Activated CD4-positive, alpha-beta T cell treated with anti-CD3 and anti-CD28 coated beads for 1 hour (primary cell): ENCODE measurements at places on chromosomes 5 and 9.

DNA sequence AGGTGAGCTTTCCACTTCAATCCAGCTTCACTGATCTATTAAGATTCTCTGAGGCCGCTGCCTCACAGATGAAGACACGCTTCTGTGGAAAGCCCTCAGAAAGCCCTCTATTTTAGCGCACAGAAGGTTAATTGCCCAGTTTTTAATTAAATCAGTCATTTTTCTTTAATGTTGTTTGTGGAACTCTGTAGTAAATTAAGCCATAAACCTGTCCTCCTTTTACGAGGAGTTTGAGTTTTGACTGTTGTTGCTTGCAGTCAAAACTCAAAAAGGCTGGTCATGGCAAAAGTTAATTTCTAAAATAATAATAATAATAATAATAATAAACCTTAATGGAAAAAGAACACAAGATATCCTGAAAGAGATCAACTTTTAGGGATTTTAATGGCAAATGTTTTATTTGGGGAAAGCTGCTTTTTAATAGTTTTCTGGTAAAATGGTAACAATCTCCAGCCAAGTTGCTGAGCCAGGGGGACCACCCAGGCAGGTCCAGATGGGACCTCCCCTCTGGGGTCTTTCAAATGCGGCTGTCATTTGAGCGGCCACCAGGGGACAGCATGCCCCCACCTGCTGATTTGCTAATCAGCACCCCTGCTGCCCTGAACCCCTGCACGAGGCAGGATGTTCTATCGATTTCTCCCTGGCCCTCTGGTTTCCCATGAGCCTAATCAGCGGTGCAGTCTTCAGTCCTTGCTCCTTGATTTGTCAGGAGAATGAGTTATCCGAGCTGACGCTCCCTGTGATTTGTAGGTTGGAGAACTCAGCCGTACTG, 247.2 kb downstream of the FSTL4 start:
- DNase-seq: no peak

- DNase-seq: no peak
Observed at GRCh38 chr9:117485176-117485575, 70.3 kb upstream of the ASTN2 start.

GRCh38 chr5:150342583-150342982, 14.9 kb upstream of the TCOF1 start:
- no peak for DNase-seq

- no peak for DNase-seq
Observed at GRCh38 chr5:25862276-25862675, 1176.1 kb downstream of the CDH9 start.

- no peak for DNase-seq
Observed at GRCh38 chr9:92794426-92794825, 29.8 kb upstream of the BICD2 start.

DNA sequence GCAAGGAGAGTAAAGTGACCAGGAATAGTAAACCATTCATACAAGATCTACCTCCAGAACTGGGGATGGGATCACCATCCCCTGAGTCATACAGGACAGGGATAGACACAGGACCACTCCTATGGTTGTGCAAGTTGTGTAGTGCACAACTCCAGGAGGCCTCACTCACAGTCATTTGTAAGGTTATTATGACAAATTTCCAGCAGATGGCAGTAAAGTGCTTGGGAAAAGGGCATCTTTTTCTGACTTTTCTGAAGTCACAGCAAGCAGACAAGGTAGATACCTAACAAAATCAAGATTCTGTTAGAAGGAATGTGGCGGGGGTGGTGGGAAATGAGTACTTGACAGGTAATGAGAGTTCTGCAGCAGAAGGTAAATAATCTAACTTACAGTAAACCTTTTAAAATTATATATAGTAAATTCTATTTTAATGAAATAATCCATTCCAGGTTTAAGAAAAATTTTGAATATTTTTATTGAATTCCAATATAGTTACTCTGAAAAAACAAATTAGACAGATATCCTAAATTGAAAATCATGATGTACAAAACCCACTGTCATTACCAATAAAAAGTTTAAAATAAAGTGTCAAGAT, 16.7 kb upstream of the KIF27 start:
- no peak for DNase-seq

DNA sequence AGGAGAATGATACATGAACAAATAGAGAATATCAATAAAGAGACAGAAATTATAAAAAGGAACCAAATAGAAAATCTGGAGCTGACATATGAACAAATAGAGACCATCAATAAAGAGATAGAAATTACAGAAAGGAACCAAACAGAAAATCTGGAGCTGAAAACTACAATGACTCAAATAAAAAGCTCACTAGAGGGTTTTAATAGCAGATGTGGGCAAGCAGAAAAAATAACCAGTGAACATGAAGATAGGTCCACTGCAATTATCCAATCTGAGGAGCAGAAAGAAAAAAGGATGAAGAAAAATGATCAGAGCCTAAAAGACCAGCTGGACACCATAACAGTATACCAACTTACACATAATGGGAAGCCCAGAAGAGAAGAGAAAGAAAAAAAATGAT, 353.7 kb downstream of the ARL15 start:
- no peak for DNase-seq

- DNase-seq: no peak
Observed at GRCh38 chr9:121675381-121675780, 23.9 kb downstream of the DAB2IP start.

DNA sequence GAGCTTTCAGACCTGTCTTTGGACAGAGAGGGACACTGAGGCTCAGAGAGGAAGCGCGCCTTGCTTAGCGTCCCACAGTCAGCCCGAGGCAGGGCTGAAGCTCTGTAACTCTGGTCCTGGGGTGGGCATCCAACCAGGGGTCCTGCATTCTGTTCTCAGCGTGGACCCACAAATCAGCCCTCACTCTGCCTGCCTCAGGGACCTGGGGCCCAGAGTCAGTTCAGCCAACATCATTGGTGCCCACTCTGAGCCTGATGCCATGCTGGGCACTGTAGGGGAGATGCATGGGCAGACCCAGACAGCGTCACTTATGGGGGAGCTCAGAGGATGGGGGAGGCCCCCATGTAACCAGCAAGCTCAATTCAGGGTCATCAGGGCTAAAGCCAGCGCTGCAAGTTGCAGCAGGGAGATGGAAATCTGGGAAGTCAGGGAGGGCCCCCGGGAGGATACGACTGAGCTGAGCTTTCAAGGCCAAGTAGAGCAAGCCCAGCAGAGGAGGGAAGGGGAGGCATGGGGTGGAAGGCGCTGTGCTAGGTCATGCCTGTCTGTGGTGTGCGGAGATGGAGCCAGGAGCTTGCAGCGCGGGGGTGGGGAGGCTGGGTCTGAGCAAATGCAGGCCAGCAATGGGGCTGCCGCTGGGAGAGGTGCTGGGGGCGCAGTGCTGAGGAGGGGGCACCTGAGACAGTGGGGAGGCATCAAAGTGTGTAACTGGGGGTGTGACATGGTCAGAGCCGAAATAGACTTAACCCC, 21.1 kb downstream of the CORO2A start:
- no peak for DNase-seq

DNA sequence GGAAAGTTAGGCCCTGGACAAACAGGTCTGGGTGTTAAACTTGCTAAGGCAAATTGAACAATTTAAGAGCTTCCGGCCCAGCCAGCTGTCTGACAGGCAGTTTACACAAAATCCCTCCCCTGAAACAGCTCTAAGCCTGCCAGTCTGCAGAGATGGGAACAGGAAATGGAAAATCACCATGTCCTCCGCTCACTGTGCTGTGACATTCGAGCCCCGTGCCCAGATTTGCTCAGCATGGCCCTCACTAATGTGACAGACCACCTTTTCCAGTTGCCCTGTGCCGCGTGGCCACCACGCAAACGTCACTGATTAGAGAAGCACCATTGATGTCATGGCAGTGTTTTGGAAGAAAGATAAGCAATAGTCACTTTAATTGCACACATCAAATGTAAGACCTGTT, 41.0 kb downstream of the CCNJL start:
- no peak for DNase-seq

DNA sequence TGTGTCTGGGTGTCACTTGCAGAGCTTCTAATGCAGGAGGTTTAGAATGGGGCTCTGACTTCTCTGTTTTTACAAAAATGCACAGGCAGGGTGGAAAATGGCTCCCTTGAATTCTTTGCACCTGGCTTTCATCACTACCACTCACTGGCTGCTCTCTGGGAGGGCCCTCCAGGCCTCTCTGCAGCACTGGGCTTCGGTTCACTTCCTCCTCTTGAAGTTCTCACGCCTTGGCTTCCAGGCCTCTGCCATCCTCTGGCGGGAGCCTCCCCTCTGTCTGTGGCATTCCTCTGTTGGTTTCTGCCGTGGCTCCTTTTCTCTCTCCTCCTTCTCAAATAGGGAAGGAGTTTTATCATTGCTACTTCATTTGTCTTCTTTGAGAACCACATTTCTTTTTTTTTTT, 2.8 kb upstream of the PRLR start:
- no peak for DNase-seq

- DNase-seq: no peak
Observed at GRCh38 chr9:1053986-1054425, 3.8 kb downstream of the DMRT2 start.

DNA sequence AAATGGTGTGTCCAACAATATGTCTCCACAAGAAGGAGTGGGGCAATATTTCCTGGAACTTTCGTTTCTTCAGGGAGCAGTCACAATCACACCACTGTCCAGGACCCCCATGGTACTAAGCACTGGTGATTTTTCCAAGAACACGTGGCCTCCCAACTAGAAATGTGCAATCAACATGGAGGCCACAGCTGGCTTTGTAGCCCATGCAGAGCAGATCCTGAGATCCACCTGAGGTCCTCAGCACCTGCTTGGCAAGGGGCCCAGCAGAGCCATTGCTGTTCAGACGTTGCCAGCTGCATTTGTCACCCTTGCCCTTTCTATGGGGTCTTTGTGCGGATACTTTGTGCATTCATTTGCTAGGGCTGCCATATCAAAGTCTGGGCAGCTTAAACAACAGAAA, 334.5 kb upstream of the IRX4 start:
- no peak for DNase-seq

DNA sequence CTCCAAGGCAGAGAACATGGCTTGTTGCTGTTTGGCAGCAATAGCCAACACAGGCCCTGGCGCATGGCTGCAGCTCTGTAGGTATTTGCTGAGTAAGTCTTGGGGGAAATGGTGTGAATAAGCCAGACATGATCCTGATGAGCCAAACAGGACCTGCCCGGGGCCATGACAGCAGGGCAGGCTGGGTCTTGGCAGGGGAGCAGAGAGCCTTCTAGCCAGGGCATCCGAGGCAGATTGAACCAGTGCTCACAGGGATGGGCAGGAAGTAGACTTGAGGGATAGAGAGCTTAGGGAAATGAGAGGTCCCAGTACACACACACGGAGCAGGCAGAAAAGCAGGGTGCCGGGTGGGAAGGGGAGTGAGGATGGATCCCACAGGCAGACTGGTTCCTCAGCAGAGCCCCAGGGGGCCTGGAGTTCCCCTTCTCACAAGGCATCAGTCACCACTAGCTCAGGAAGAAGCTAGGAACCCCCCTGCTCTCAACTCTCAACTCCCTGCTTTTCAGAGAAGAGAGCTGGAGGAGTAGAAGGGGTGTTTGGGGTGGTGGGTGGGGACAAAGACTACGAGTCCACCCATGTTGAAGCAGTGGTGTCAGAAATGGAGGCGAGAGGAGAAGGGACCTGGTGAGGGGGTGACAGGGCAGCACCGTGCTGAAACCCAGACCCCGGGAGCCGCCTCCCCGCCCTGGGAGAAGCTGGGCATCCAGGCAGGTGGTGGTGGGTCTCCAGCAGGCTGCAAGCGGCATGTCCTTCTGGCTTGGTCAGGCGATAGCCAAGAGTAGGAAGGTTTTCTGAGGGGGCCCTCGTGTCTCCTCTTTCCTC, 111.1 kb downstream of the RGS3 start:
- no peak for DNase-seq

- DNase-seq: no peak
Observed at GRCh38 chr9:36245906-36246305, 12.3 kb downstream of the GNE start.

GRCh38 chr5:59234236-59234635, 651.4 kb downstream of the RAB3C start:
- DNase-seq: no peak

- DNase-seq: no peak
Observed at GRCh38 chr5:2906302-2907090, 155.0 kb upstream of the IRX2 start.

DNA sequence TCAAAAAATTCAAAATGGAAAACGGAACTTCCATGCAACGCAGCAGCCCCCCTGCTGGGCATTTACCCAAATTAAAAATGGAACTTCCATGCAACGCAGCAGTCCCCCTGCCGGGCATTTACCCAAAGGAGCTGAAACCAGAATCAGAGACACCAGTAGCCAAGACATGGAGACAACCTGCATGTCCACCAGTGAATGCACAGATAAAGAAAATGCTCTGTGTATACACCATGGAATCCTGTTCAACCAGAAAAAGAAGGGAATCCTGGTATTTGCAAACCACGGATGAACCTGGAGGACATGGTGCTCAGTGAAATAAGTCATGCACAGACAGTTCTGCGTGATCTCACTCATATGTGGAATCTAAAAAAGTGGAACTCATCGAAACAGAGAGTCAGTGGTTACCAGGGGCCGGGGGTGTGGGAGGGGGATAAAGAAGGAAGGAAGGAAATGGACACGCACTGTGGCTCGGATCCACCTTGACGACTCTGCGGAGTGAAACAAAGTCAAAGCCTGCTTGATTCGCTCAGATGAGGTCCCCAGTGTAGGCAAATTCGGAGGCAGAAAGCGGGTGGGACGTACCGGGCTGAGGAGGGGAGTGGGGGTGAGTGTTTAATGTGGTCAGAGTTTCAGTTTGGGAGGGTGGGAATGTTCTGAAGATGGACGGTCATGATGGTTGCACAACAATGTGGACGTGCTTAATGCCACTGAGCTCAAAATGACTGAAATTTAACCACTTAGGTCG, 40.2 kb upstream of the EXOC3 start:
- no peak for DNase-seq

DNA sequence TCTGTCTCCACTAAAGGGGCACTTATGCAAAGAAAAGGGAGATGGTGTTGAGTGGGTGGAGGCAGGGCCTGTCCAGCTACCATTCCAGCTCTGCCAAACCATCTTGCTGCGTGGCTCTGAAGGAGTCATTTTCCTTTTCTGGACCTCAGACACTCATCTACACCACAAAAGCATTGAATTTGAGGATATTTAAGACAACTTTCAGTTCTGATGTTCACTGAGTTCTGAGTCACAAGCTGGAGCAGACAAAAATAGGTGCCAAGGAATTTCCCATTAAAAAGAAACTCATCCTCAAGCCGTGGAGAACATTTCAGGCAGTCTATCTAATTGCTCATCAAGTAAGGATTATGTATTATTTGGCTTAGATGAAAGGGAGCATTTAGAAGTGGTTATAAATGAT, 195.0 kb upstream of the TBC1D2 start:
- DNase-seq: no peak

DNA sequence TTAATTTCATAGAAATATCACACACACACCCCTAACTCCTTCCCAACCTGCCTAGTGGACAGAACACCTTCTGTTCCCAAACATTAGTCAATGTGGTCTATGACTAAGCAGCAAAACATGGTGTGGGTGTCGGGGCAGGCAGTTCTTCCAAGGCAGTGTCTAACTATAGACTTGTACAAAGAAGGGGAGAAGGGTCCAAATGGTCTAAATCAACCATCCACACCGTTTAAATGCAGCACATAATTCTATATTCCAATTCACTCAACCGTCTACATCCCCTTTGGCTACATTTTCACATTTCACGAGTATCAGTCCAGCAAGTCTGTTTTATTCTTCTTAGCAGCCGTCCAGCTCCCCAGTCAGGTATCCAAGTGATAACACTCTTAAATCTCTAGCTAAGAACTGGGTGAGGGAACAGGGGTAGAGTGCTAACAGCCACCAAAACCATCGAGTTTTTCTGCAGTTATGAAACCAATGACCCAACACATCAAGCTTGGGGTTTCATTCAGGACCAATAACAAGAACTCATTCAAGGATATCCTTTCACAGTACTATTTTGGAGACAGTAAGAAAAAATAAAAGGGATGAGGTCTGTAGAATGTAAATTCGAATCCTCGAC, 3.3 kb downstream of the ZNF608 start:
- DNase-seq: no peak
